Activated CD4-positive, alpha-beta T cell treated with anti-CD3 and anti-CD28 coated beads, Interleukin-2, amount 50 U/mL, for 16 hours (primary cell): ENCODE measurements at places on chromosomes 1 and 21.

GRCh38 chr1:223204424-223204823 is 61.4 kb upstream of the TLR5 start:
- no peak for DNase-seq

GRCh38 chr1:185070051-185070450 is 24.7 kb downstream of the RNF2 start:
- no peak for DNase-seq

GRCh38 chr1:153387785-153388184 is 3.1 kb downstream of the S100A8 start:
- no peak for DNase-seq

DNA sequence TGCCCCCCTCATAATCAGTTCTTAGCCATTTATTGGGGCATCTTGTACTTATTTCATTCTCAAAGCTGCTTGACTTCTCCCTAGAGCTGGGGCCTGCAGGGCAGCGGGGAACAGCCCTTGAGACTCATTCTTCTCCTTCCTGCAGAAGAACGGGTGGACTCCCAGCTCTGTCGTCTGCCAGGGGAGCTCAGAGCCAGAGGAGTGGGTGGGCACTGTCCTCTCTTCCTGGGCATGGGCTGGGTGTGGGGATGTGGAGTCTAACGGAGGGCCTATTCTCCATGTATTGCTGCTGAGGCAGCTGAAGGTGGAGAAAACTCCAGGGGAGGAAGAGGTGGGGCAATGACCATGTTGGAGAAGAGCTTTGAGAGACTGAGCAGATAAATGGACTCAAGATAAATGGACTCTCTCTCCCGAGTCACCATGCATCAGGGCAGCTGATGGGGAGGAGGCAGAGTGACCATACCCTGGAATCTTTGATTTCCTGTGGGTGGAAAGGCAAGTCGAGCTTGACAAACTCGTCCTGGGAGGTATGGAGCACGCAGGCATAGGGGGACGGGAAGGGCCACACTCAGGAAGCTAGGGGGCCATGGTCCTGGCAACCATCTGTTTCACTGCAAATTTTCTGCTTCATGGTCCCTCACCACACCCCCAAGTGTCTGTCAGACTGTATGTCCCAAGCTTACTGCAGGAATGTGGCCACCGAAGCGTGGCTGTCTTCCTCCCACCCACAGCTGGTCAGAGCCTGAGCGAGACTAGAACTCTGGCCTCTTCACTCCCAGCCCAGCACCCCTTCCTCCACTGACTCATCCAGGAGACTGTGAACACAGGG is 56.9 kb upstream of the ATP2B4 start:
- no peak for DNase-seq

DNA sequence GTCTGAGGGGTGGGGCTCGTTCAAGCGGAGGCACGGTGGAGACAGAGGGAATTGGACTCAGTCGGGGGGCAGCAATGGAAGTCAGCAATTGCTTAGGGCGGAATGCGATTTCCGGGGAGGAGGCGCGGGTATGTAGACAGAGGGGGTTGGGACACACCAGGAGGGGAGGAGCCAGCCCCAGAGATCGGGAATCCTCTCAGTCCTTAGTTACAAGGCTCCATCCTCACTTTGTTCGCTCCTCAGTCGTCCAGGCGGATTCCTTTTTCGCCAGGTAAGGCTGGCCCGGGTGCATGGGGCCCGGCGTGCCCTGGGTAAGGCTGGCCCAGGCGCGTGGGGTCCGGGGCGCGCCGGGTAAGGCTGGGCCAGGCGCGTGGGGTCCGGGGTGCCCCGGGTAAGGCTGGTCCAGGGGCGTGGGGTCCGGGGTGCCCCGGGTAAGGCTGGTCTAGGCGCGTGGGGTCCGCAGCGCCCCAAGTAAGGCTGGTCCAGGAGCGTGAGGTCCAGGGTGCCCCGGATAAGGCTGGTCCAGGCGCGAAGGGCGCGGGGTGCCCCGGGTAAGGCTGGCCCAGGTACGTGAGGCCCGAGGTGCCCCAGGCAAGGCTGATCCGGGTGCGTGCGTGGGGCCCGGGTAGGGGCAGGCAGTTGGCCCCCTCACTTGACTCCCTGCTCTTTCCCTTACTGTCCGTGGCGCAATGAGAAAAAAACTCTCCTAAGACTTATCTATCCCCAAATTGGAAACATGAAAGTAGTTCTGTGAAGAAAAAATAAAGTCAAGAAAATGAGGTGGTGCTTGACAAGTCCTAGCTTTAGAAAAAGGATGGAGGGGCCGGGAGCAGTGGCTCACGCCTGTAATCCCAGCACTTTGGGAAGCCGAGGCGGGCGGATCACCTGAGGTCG is at the start of gene L1TD1:
L1TD1 (plus strand) TSS at position 199 of the 894 bp plus-strand sequence. CDS start 11,780 bp downstream, outside the sequence.
- no peak for DNase-seq

- DNase-seq = no peak
These were observed 6.1 kb upstream of the PHLDA3 start for GRCh38 chr1:201475130-201475529.

DNA sequence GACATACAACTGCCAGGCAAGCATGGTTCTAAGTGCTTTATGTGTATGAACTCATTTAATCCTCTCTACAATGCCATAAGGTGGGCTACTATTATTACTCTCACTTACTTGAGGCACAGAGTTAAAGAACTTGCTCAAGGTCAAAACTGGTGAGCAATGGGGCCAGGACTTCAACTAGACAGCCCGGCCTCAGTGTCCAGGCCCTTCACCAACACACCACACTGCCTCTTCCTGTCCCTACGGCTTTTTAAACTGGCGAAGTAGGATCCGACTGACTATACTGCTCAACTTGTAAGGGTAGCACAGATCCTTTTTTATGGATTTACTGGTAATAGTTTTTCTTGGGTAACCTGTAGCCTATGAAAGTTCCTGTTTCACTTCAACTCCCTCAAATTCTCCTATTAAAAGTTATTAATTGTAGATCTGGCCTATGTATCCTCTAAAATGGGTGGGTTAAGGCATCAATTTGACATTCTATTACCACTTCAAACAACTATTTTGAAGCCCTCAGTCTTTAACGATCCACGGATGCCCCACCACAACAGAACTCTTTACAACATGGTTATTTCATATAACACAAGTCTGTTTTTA is 4.3 kb downstream of the ERRFI1 start:
- DNase-seq = no peak

DNA sequence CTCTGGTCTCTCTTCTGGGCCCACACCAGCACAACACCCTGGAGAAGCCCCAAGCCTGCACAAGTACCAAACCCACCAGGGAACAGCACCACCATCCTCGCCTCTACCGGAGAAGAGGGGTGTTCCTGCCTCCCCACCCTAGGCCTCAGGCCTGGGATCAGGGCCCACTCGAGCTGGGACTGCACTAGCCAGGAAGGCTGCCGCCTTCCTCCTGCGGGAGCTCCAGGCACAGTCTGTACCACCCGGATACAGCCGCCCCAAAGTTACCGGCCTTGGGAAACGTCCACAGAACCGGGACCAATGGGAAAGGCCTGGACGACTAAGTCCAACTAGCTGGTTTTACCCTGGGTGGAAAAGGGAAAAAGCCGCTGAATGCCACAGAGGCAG is 3.4 kb downstream of the TAL1 start:
- DNase-seq = no peak

DNA sequence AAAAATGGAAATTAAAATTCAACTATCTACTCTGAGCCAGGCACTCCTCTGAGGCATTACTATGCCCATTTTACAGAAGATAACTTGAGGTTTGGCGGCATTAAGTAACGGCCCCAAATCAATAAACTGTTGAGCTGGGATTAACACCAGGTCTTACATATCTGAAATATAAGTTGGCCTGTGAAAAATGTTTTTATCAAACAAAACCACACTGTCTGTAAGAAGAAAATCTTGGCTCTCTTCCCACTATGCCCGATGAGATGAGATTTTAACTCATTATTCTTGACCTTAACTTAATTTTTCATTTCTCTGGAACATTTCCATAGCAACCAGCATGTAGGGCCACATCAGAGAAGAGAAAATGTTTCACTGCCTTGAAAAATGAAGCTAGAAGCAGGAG is 21.8 kb downstream of the RC3H1 start:
- no peak for DNase-seq

DNA sequence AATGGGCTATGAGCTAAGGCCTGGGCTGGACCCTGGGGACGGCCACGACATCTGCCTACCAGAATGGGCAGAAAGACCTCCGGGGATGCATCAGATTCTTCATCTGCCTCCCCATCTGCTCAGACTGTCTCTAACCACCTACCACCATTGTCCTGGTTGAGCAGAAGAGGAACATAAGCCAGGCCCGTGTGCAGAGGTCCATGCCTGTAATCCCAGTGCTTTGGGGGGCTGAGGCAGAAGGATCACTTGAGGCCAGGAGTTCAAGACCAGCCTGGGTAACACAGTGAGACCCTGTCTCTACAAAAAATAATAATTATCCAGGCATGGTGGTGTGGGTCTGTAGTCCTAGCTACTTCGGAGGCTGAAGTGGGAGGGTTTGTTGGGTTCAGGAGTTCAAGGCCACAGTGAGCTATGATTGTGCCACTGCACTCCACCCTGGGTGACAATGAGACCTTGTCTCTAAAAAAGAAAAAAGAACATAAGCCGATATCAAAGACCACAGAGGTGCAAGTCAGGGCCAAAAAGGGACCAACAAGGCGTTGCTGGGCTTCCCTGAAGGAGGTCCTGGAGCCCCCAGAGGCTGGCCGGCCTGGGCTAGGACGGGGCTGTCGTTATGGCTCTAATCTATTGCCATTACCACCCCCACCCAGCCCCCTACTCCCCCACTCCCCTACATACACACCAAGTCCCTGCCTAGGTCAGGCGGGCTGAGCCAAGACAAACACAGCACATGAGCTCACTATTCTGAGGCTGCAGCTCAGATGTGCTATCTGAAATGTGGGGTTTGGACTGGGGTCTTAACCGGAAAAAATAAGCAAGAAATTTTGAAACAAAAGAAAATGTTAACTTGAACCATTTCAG is 239.2 kb upstream of the RAB4A start:
- no peak for DNase-seq

- DNase-seq = no peak
These were observed 29.4 kb upstream of the GCLM start for GRCh38 chr1:93938461-93939145.

- no peak for DNase-seq
These were observed 109.8 kb downstream of the OMA1 start for GRCh38 chr1:58436615-58437297.

DNA sequence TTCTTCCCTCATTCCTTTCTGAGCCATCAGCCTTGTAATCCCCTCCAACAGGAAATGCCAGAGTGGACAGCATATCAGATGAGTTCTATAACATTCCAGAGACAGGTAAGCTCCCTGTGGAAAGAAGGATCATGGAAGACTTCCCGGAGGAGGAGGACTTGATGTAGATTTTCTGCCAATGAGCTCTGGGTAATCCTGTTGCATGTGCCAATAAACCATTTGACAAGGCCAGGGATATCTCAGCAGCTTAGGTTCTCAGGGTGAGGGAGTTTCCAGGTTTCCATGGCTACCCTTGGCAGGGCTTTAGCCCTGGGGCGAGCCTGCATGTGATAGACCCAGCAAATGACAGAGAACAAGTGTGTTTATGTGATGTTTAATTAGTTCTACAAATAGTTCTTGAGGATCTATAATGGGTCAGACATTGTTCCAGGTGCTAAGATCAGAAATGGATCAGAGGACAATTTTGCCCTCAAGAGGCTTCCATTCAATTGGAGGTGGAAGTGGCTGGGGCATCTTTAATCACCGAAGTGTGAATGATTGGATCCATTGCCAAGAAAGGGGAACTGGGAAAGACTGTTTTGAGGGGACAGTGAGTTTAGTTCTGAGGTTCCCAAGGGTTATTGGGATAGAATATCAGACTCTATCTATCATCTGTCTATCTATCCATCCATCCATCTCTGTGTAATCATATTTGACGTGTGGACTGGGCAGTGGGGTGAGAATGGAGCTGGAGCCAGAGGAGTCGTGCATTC is 6.9 kb downstream of the PLA2G5 start:
- DNase-seq = no peak

DNA sequence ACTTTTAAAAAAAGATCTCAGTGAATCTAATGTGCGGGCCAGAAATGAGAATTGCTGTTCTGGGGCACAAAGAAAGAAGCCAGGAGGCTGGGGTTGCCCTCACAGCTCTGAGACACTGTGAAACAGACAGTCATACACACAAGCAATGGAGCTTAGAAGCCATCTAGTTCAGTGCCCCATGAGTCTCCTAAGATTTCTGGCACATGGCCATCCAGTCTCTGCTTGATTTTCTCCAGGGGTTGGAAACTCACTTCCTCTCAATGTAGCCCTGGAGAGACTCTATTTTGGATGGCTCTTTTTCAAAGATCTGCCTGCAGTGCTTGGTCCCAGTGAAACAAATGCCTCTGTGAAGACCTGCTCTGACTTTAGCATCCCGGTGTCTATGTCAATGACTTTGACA is 38.6 kb downstream of the KCNN3 start:
- DNase-seq = no peak

DNA sequence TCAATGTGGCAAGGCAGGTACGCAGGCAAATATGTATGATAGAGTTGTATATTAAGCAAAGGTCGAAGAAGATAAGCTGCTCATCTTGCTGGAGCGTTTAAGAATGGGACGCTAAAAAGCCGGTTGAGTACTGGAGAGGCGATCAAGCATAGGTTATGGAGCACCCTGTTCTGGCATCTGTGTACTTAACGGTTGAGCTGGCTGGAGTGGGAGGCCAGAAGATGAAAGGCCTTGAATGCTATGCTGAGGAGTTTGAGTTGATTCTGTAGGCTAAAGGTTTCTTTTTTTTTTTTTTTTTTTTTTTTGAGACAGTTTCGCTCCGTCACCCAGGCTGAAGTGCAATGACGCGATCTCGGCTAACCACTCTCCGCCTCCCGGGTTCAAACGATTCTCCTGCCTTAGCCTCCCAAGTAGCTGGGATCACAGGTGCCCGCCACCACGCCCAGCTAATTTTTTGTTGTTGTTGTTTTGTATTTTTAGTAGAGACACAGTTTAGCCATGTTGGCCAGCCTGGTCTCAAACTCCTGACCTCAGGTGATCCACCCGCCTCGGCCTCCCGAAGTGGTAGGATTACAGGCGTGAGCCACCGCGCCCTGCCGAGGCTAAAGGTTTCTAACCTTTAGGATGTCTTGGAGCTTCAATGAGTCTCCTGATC is 850 bp upstream of the KHDC4 start:
- DNase-seq = no peak

- DNase-seq = peak; percentile 73
These were observed 474.5 kb downstream of the PTPRC start for GRCh38 chr1:199113265-199113869.

DNA sequence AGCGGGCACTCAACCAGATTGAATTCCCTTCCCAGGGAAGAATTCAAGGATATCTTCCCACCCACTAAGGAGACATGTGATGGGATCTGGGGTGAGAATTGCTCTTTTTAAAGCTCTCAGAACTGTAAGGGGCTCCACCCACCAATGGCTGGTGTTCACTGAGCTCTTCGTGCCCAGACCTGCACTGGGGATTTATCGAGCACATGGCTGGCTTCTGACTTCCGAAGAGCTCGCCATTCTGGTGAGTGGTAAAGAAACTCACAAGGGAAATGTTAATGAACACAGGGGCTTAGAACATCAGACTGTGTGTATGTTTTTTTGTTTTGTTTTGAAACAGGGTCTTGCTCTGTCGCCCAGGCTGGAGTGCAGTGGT is 9.8 kb downstream of the PADI3 start:
- DNase-seq = no peak

GRCh38 chr1:235298758-235299157 is 29.2 kb downstream of the ARID4B start:
- no peak for DNase-seq
